ENCODE measurements at places on chromosomes 13 and 19.
A peak's percentile ranks its signal among the peaks of the same experiment; 100 is the strongest.

GRCh38 chr19:51003316-51003715 lies 1.9 kb upstream of the KLK8 start:
- H3K27ac ChIP-seq = no peak overlapping the region
- no peak for DNase-seq
- no peaks in the 10 kb centered on the region for H3K36me3 ChIP-seq
- no peak overlapping the region for H3K4me3 ChIP-seq
- peaks cover 6% of the 10 kb centered on the region for H3K27me3 ChIP-seq

GRCh38 chr19:46841458-46842083 lies 9.1 kb downstream of the AP2S1 start:
- no peaks in the 10 kb centered on the region for H3K27me3 ChIP-seq
- H3K4me3 ChIP-seq = no peak overlapping the region
- no peak for DNase-seq
- peaks cover 3% of the 10 kb centered on the region for H3K4me1 ChIP-seq

DNA sequence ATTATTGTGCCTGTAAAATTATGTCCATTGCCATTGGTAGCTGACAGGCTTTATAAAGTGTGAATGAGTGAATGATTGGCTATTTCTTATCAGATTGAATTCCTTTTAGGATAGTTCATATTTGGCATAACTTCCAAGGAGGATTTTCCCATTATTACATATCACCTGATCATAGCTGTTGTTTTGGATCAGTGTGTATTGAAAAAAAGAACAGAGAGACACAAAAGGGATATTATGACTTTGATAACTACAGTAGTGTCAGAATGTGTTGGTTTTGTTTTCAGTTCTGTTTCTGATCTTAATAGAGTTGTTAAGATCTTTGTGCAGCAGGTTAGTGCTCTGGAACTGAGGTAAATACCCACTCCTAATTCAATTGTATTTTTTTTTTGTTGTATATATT lies 103.8 kb downstream of the LRCH1 start:
- H3K4me3 ChIP-seq = peak overlapping the region; percentile 16
- DNase-seq = no peak
- H3K27me3 ChIP-seq = no peaks in the 10 kb centered on the region
- peak overlapping the region; percentile 44 for H3K27ac ChIP-seq
- peaks cover 11% of the 10 kb centered on the region for H3K36me3 ChIP-seq
- peaks cover 27% of the 10 kb centered on the region for H3K4me1 ChIP-seq

- no peaks in the 10 kb centered on the region for H3K36me3 ChIP-seq
- no peak overlapping the region for H3K27ac ChIP-seq
- DNase-seq = no peak
- no peaks in the 10 kb centered on the region for H3K27me3 ChIP-seq
Observed at GRCh38 chr19:36963280-36963679, 47.1 kb downstream of the ZNF568 start.

DNA sequence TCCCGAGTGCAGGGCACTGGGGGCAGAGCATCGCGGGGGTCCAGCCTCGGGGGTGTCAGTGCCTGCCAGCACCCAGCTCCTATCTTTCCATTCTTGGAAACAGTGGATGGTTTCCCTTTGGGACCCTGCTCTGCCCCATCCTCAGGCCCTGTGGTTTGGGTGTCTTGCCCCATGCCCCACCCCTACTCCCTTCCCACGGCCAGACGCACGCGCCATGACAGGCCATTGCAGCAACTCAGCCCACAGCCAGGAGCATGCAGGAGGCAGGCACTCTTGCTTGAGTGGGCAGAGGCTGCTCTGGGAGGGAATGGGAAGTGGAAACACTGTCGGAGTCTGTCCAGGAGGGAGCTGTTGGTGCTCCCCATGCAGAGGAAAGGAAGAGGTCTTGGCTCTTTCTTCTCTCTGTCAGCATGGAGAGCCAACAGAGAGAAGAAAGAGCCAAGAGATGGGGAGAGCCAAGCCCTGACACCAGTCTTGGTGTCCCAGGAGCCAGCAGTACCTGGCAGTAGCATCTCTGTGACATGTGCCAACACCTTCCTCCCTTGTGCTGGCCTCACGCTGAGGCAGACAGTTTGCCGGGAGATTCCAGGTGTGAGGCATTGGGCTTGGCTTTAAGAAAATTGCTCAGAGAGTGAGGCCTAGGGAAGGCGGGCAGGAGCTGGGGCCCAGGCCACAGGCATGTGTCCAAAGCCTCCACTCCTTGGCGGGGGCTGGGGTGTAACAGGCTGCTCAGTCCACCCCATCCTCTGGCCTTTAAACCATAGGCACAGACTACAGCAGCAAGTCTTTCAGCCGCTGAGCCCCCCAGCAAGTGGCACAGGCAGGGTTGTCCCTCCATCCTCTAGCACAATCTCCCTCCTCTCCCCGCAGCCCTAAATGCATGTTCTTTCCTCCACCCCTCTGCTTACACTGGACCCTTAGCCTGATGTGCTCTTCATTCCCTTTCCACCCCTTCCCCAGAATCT lies 86.7 kb upstream of the UQCRFS1 start:
- DNase-seq = no peak
- H3K27me3 ChIP-seq = no peaks in the 10 kb centered on the region
- H3K27ac ChIP-seq = no peak overlapping the region
- H3K4me3 ChIP-seq = no peak overlapping the region
- H3K36me3 ChIP-seq = no peaks in the 10 kb centered on the region

DNA sequence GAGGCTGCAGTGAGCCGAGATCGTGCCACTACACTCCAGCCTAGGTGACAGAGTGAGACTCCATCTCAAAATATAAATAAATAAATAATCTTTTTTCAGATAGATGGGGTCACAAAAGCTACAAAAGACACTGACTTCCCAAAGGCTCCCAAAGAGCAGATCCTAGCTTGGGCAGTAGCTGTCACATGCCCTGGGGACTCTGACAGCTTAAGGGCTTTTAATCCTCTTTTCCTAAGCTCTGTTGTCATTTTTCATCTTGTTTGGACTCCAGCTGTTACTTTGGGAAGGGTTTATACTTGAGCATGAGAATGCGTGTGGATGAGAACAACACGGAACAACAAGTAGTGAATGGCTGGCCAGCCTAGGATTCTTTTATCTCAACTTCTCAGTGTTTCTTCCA lies 231.7 kb downstream of the MZT1 start:
- H3K4me1 ChIP-seq = no peaks in the 10 kb centered on the region
- H3K36me3 ChIP-seq = no peaks in the 10 kb centered on the region
- no peak overlapping the region for H3K4me3 ChIP-seq
- H3K27me3 ChIP-seq = no peaks in the 10 kb centered on the region
- H3K27ac ChIP-seq = no peak overlapping the region

DNA sequence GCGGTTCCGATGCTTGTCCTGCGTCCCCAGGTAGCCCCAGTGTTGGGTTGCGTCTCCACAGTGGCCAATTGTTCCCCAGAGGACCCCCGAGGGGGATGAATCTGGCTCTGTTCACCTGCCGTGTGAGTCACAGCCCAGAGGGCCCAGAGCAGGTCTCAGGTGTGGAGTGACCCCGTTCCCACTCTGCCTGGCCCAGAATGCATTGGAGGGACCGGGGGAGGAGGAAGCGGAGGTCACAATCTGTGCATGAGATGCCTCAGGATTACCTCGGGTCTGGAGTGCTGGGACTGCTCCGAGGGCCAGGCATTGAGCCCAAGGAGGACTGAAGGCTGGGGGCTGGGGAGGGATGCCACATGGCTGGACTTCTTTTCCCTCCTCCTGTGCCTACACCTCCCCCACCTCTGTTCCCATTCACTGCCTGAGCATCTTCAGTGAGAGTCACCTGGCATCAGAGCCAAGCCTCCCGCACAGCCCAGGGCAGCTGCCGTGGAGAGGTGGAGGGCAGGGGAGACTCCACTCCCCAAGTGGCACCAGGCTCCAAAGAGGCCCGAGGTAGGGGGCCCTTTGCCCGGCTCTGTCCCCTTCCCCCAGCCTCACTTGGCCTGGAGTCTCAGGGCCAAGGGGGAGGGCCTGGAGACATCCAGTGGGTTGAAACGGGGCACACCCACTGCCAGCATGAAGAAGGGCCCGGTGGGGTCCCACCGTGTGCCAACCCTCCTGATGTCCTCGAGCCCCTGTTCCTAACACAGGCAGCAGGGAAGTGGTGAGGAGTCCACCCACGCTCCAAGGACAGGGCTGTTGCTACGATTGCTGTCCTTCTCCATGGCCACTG lies 81.1 kb downstream of the CHST8 start:
- H3K27me3 ChIP-seq = no peaks in the 10 kb centered on the region
- H3K27ac ChIP-seq = no peak overlapping the region
- DNase-seq = no peak
- no peaks in the 10 kb centered on the region for H3K36me3 ChIP-seq
- H3K4me1 ChIP-seq = no peaks in the 10 kb centered on the region

DNA sequence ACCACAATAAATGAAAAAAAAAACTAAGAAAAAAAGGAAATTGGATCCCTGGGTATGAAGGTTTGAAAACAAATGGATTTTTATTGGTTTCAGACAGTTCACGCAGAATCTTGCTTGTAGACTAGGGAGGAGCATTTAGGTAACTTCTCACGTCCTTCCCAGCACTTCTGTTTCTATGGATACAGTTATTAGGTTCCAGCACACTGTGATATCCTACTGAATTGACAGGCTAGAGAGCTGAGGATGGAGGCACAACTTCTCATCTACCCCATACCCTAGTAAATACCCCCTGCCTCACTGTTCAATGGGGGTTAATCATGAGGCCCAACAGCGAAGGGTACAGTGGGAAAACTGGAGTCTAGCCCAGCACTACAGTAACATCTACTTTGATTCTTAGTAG lies 304.1 kb downstream of the ENOX1 start:
- no peaks in the 10 kb centered on the region for H3K36me3 ChIP-seq
- H3K4me1 ChIP-seq = no peaks in the 10 kb centered on the region
- H3K27ac ChIP-seq = no peak overlapping the region
- no peak for DNase-seq
- peaks cover 6% of the 10 kb centered on the region for H3K27me3 ChIP-seq

GRCh38 chr13:26867451-26868091 lies 107.0 kb upstream of the GPR12 start:
- H3K4me3 ChIP-seq = no peak overlapping the region
- DNase-seq = peak; percentile 77
- H3K27ac ChIP-seq = no peak overlapping the region
- no peaks in the 10 kb centered on the region for H3K4me1 ChIP-seq
- H3K27me3 ChIP-seq = no peaks in the 10 kb centered on the region

DNA sequence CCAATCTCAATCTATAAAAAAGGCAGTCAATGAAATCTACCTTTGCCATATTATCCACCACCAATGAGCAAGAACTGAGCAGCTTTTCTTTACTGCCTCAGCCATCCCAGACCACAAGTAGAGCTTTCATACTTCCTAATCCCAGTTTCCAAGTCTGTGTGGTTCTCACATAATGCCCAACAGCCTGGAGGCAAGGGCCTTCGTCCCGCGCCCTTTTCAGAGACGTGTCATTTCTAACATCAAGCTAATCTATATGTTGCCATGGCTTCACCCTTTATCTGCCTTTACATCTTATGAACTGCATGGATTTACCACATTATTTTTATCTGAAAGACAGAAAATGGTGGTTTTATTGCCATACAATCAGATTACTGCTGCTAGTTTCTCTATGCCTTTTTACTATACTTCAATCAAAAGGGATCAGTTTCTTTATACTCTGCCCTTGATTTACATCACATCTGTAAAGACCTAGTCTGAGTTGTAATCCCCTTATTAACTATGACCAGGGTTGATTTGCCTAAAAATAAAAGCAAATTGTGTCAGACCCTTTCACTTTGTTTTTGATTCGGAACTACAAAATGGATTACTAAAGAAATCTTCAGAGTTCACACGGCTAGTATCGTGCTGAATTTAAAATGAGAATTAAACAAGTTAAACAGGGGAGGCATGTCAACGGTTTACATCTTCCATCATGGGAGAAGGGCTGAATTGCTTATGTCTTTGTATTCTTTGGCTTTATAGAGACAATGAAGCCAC lies 5.9 kb downstream of the EFNB2 start:
- no peak for DNase-seq
- peaks cover 12% of the 10 kb centered on the region for H3K4me1 ChIP-seq
- H3K36me3 ChIP-seq = no peaks in the 10 kb centered on the region
- no peak overlapping the region for H3K4me3 ChIP-seq

DNA sequence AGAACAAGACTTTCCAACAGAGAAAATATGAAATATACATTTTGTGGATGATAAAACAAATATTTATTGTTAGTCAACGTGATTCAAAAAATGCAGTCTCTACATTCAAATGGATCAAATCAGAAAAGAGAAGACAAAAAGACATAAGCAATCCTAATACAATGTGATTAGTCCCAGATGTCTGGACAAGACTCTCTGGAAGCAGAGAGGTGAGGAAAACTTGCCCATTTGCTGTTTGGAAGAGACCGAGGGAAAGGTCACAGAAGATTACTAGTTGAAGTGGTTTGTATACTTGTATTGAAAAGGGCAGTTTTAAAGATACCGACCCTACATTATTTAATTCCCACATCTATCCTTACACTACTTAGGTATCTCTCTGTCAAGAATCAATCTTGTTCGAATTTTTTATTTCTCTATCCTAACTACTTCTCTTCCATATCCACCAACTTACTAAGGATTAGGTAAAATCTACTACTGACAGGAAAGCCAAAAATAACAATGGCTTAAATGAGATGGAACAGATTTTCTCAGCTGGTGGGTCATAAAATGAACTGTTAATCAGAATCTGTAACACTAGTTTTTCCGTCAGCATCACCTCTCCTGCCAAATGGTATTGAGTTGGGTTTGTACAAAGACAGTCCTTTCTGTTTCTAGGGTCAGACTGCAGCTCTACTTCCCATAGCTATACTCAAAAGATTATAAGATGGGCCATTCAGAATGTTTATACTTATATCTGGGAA lies 497.1 kb downstream of the DCT start:
- no peaks in the 10 kb centered on the region for H3K36me3 ChIP-seq
- H3K4me1 ChIP-seq = no peaks in the 10 kb centered on the region
- no peaks in the 10 kb centered on the region for H3K27me3 ChIP-seq
- H3K27ac ChIP-seq = no peak overlapping the region
- no peak overlapping the region for H3K4me3 ChIP-seq
- no peak for DNase-seq

DNA sequence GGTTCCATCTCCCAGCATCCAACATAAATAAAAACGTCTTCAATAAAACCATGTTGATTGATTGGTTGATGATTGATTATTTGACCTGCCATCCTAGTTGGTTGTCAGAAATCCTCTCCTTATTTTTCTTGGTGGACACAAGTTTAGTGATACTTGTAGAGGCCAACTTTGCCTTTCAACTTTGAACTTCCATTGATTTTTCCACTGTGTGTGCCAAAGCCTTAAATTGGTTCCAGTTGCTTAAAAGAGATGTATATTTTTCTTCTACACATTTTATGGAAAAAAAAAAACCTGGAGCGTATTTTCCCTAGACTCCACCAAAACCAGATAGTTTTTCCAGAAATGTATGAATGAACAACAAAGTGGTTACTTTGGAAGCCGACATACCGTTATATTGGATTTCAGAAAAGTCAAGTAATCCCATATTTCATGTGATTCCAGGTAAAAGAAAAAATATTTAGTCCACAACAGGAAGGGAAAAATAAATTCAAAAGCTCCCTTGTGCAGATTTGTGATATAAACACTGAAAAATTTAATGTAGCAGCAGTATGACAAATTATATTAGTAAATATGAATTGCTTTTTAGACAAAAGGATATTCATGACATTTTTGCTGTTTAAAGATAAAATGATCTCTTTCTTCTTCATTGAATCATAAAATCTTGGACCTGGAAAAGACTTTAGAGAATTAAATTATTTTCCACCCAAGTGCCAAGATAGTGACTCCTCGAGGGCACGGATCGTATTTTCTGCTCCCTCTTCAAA lies 85.2 kb downstream of the MBNL2 start:
- peaks cover 4% of the 10 kb centered on the region for H3K4me1 ChIP-seq
- peaks cover 2% of the 10 kb centered on the region for H3K36me3 ChIP-seq
- no peak for DNase-seq
- no peak overlapping the region for H3K27ac ChIP-seq
- no peaks in the 10 kb centered on the region for H3K27me3 ChIP-seq
- H3K4me3 ChIP-seq = no peak overlapping the region

GRCh38 chr19:5655412-5655811 lies 24.9 kb downstream of the MICOS13 start:
- H3K27ac ChIP-seq = no peak overlapping the region
- H3K4me3 ChIP-seq = no peak overlapping the region
- peaks cover 2% of the 10 kb centered on the region for H3K4me1 ChIP-seq
- no peak for DNase-seq
- H3K27me3 ChIP-seq = no peaks in the 10 kb centered on the region
